GM13976 (cell line): ENCODE measurements at places on chromosomes 3 and 15.

- DNase-seq: no peak
Measured at GRCh38 chr3:155242342-155242741, 51.1 kb downstream of the STRIT1 start.

DNA sequence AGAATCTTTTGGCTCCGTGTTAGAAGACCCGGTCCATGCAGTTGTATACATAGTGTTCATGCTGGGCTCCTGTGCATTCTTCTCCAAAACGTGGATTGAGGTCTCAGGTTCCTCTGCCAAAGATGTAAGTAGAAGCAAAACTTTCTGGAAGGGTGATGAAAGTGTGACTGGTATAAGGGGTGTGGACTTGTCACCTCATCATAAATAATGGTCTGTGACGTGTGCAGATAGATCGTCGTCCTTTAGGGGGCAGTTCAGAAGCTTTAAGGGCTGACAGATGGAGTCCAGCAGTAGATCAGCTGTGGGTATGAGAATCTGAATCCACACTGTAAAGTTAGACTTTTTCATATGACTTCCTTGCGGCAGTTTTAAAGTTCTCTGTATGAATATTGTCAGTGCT, 15.3 kb downstream of the SEC61A1 start:
- DNase-seq: no peak

DNA sequence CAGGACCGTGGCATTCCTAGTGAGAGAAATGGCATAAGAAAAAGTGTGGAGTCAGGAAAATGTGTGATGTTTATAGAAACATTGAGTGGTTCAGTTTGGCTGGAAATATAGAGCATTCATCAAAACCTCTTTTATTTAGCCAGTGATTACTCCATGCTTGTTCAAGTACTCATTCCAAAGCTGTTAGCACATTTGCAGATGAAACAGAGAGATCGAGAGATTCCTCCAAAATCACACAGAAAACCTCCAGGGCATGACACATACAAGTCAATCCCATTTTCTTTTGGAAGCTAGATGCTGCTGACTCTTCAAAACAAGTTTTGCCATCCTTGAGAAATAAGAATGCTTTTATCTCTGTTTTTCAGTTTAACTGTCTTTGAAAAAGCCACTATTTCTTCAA, 11.5 kb upstream of the MB21D2 start:
- DNase-seq: no peak

DNA sequence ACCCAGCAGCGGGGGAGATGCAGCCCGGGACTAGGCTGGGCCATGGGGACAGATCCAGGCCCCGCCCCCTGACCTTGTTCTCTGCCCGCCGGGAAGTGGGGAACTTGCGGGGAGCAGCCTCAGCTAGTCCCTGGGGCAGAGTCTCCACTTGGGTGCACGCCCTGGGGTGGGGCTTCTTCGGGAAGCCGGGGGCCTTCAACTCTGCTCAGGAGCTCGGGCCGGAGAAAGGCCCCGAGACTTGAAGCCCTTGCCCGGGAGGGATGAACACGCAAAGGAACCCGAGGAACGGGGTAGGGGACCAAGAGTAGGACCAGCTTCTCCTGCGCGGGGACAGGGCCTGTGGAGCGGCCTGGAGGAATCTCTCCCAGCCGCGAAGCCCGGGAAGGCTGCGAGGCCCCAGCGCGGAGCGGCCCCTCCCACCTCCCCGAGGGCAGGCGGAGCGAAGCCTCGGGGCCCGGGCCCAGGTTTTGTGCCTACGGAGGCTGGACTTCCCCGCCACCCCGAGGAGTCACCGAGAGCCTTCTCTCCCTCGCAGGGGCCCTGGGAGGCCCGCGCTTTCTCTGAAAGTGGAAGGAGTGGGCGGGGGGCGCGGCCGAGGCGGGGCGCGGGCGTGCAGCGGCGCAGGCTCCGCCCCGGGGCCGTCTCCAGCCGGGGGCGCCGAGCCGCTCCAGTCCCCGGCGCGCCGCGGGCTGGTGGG, at the start of gene ITPKA:
ITPKA (plus strand) TSS at position 670 of the 697 bp plus-strand sequence. CDS start 54 bp downstream, outside the sequence.
- peak; percentile 97 for DNase-seq

DNA sequence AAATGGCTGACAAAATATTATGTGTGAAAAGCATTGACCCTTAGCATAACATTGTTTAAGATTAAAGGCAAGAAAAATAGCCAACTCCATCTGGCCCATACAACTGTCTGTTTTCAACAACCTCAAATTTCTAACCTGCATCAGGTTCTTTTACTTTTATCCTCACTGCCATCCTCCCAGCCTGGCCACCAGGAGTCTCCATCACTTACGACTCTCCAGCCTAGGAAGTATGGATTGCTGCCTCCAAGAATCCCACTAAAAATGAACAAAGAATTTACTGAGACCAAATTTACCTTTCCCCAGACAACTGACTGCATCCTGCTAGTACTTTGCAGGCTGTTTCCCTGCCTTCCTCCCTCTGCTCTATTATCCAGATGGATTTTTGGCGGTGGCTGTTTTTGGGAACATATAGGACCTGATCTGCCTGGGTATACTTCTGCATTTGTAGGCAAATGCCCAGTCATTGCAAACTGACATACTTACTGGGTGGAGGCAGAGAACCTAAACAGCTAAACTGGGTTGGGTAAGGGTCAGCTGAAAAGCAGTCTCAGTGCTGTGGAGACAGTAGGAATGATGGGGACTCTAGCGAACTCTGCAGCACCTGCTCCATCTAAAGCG, 144.2 kb downstream of the GHSR start:
- DNase-seq: no peak

DNA sequence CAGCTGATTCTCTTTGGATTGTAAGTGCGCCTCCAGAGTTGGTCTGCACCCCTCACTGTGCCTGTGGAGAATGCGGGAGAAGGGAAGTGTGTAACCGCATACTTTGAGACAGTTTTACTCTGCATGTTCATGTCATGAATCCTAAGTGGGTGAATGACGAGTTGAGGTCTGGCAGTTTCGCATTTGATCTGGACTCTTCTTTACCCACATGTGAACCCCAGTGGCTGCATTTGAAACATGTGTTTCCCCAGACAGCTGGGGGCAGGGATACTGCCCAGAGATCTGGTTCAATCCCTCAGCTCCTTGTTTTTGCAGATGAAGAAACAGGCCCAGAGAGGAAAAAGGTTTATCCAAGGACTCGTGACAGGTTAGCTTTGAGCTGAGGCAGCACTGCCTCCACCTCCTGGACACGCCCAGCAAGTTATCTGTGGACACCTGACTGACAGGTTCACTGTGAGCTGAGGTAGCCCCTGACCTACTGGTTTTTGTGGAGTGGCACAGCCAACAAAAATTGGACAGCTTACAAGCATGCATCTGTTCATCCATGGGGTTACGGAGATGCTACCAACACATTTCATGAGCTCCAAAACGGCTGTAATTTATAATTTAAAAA, 207.3 kb downstream of the XXYLT1 start:
- DNase-seq: no peak

- DNase-seq: no peak
Measured at GRCh38 chr3:188261011-188261410, 107.1 kb downstream of the LPP start.

DNA sequence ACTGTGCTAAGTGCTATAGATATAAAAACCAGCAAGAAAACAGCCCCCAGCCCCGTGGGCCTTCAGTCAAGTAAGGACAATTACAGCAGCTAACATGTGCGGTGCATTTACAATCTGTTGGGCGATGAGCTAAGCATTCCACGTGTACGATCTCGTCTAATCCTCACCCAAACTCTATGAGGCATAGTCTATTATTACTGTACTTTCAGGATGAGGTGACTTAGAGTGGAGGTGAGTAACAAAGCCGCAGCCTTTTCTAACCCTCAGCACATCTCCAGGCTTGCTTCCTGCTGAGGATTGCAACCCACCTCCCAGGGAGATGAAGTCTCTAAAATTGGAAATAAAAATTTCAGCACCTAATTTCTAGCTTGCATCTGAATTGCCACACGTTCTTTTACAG, 53.2 kb upstream of the MCF2L2 start:
- DNase-seq: no peak

DNA sequence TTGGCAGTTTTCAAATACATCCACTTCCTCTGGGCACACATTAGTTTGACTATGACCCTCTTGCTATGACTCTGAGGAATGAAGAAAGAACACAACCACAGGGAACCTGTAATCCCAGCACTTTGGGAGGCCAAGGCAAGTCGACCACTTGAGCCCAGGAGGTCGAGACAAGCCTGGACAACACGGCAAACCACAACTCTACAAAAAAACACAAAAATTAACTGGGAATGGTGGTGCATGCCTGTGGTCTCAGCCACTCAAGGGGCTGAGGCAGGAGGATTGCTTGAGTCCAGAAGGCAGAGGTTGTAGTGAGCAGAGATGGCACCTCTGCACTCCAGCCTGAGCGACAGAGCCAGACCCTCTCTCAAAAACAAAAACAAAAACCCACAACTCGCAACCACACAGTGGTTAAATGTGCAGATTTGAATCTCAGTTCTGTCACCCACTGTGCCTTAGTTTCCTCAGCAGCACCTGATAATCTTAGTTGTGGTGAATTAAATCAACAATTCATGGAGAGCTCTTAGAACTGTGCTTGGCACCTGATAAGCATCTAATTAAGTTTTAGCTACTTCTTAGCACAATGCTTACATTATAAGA, 65.7 kb downstream of the MYLK start:
- no peak for DNase-seq

- DNase-seq: no peak
Measured at GRCh38 chr3:65632414-65632813, 406.3 kb downstream of the MAGI1 start.

DNA sequence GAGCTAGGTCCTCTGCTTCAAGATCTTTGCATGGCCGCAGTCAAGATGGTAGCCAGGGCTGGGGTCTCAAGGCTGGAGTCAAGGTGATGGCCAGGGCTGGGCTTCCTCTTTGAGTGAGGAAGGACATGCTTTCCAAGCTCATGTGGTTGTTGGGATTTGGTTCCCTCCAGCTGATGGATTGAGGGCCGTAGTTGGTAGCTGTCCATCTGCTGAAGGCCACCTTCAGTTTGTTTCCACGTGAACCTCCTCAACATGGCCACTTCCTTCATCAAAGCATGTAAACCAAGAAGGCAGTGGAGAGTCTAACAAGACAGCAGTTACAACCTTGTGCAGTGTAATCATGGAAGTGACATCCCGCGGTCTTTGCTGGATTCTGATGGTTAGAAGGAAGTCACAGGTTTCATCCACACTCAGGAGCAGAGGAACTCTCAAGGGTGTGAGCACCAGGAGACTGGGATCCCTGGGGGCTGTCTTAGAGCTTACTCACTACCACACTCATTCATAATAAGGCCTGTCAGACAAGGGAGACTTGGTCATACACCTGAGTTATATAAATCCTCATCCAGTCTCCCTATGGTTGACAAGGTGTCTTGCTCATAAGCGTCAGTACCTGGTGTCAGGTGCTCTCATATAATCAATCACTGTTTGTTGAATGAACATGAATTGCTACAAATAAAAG, 42.1 kb downstream of the ABHD5 start:
- no peak for DNase-seq
